ENCODE measurements at places on chromosomes 16 and 17.

- DNase-seq, result no peak
These were observed 37.4 kb downstream of the SOCS1 start for GRCh38 chr16:11218604-11218962.

DNA sequence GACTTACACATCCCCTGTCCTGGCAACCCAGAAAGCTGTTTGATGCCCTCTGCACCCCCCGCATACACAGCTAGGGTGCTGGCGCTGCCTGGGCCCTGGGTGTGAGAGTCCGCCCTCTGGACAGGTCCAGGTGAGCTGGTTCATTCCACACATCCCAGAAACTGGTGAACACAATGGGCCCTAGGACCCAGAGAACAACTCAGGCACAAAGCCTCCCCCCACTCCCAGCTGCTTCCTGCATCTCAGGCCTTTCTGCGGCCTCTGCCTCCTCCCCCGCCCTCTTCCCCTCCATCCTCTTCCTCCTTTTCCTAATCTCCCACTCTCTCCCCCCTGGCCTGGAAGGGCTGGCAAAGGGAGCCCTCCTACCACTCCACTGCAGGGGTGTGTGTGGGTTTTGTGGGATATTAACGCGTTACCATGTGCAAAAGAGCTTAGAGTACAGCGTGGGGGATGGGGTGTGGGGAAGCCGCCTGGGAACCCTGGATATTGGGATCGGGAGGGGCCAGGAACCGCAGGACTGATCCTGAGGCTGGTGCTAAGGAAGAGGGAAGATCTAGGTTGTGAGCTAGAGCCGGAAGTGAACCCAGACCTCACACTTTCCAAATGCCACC is 1.6 kb upstream of the PPP1R9B start:
- peak; percentile 17 for DNase-seq

DNA sequence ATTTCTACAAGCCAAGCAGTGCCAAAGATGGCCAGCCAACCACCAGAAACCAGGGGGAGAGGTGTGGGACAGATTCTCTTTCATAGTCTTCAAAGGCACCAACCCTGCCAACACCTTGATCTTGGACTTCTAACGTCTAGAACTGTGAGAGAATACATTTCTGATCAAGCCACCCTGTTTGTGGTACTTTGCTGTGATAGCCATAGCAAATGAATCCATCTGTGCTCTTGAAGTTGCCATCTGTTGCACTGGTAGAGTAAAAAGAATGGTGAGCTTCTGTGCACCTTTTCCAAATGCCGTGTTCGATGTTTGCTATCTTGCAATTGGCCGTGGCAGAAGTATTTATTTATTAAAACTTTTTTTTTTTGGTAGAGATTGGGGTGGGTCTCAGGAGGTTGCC is 16.7 kb upstream of the ADGRG1 start:
- no peak for DNase-seq

- DNase-seq, result no peak
These were observed 106.1 kb downstream of the WWOX start for GRCh38 chr16:78205506-78205905.

DNA sequence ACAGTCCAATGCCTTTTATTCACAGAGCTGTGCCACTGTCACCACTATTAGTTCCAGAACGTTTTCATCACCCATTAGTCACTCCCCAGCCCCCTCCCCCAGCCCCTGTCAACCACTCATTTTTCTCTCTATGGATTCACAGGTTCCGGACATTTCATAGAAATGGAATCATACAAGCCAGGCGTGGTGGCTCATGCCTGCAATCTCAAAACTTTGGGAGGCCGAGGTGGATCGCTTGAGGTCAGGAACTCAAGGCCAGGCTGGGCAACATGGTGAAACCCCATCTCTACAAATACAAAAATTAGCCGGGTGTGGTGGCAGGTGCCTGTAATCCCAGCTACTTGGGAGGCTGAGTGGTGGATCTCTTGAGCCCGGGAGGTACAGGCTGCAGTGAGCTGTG is 759 bp upstream of the PAM16 start:
- no peak for DNase-seq

DNA sequence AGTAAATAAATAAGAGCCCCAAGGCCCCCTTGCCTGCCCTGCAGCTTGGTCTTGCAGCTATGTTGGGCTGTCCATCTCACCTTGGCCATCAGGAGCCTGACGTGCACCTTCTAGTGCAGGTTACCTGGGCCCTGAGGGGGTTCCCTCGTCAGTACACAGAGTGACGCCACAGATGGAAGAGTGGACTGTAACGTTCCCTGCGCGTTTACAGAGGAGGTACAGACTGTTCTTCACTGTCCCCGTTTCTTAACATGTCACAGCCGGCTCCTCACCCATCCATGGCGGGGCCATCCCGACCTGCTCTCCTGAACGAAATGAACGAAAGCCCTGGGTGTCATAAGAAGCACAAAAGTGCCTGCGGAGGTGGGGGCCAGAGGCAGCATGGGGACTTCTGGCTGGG is 15.9 kb upstream of the FASN start:
- DNase-seq, result no peak

GRCh38 chr16:19696328-19696727 is 21.7 kb downstream of the KNOP1 start:
- DNase-seq, result peak; percentile 9

DNA sequence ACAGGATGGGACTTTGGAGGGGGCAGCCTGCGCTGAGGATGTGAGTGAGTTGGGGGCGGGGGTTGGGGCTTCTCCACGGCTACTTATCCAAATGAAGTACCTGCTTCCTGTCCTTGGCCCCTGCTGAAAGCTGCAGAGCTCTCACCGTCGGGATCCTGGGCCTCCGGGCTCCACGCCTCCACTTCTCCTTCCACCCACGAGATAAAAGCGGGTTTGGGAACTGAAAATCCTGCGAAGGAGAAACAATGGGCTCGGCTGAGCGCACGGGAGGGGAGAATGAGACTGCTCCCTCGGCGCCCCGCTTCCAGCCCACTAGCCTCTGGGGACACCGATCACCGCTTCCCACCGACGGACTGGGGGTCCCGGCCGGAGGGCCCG is 486 bp downstream of the ZNF785 start:
- DNase-seq, result no peak

DNA sequence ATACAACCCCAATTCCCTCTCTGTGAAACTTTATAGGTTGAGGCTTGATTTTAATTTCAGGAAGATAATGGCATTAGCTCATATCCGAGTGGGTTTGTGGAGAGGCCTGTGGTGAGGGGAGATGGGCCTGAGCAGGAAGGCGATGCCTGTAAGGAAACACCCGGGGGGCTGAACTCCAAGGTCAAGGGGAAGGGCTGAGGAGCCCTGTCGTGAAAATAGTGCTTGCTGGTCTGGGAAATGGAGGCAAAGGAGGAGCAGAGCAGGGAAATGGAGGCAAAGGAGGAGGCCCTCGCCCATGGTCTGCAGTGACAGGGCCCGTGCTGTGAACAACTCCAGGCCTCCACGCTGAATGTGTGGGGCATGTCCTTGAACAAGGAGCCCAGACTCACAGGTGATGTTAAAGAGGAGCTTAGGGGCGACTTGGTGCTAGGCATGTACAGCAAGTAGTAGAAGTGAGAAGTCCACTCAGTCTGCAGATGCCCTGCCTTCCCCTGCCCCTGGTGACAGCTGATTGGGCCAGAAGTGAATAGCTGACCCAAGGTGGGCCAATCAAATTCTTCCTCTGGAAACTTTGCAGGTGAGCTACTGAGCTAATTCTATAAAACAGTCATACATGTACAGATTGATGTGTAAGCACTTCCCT is 38.1 kb downstream of the MRPS23 start:
- no peak for DNase-seq

- no peak for DNase-seq
These were observed 154.6 kb downstream of the CMIP start for GRCh38 chr16:81599034-81599744.

DNA sequence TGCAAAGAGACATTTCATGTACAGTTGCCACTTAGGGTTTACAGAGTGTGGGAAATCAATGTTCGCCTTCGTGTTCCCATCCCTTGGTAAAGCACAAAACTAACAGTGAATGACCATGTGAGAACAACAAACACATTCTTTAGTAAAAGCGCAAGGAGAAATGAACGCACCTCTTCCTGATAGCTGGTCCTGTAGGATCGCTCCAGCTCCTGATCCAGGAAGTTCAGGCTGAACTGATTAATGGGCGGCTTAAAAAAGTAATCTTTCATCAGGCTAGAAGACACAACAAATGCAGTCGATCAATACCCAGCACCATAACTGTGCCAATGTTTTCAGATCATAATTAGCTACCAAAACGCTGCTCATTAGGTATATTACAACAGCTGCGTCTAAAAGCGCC is 108.3 kb upstream of the CREBBP start:
- no peak for DNase-seq

- DNase-seq, result no peak
These were observed 47.6 kb downstream of the SEC14L1 start for GRCh38 chr17:77188084-77189066.

GRCh38 chr16:82059161-82059982 is 24.3 kb downstream of the HSD17B2 start:
- no peak for DNase-seq

DNA sequence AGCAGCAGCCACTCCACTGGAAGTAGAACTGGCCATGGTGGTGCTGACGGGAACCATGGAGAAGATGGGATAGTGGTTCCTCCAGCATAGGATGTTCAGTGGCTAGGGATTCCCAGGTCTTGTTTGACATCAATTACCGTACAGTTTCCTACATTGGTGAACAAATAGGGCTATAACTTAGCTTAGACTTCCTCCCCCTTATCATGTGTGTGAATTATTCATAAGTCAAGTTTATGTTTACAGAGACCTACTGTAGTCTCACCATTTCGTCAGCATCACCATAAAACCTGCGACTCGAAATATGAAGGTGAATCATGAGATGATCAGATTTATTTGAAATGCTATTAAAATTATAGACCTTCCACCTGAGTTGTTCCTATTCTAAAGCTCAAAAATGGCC is 1.2 kb downstream of the KRTAP2-3 start:
- DNase-seq, result no peak

DNA sequence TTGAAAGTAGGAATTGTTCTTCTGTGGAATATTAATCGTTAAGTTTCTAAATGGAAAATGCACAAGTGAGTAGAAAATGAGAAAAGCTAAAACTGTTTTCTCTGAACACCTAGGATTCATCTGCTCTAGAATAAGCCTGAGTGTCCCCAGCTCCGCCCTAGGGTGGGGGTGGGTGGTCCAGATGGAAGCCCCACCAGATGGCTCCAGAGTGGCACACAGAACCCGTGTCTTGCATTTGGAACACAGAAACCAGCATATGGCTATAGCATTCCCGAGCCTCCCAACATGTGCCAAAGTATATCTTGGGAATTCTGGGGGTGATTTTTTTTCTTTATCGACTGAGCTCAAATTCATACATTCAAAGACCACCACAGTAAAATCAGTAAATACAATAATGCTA is 517.7 kb upstream of the PSMD7 start:
- no peak for DNase-seq

DNA sequence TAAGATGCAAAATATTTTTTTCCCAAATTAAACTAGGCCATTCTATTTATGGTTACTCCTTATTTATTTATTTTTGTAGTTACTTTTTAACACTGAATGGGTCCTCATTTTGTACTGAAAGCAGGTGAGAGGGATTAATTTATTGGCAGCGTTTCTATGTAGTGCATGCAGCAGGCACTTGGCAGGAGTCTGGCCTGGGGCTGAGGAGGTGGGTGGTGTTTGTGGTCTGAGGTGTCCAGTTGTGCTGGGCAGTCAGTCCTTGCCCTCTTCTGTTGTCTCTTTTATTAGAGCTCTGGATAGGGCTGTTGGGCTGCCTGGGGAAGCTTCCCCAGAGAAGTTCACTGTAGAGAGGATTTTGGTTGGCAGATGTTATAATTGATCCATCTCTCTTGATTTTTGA is 12.7 kb downstream of the SEC14L1 start:
- DNase-seq, result no peak

DNA sequence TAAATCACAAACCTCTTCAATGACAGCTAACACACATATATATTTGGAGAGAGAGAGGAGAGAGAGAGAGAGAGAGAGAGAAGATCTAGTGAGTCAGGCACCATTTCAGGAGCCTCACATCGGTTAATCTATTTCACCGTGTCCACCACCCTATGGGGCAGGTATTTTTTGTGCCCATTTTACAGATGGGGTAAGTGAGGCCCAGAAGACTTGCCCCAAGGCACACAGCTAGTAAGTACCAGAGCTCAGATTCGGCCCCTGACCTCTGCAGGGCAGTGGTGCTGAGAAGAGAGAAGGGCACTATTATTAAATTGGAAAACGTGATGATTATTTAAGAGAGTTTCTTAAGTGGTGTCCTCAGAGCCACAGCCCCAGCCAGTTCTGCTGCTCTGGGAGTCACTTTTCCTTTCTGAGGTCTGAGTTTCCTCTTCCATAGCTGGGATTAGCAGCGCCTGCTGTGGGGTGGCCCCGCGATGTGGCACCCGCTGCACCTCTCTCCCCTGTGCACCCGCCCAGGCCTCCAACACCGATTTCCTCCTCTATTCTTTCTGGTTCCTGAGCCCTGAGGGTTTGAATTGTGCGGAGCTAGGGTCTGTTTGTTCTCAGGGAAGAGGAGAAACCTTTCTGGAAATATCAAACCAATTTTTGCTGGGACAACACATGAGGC is 303.9 kb downstream of the IRF8 start:
- DNase-seq, result no peak

- no peak for DNase-seq
These were observed 7.1 kb upstream of the TM4SF5 start for GRCh38 chr17:4764595-4764994.

GRCh38 chr16:72740347-72740746 is 307.6 kb downstream of the ZFHX3 start:
- no peak for DNase-seq

DNA sequence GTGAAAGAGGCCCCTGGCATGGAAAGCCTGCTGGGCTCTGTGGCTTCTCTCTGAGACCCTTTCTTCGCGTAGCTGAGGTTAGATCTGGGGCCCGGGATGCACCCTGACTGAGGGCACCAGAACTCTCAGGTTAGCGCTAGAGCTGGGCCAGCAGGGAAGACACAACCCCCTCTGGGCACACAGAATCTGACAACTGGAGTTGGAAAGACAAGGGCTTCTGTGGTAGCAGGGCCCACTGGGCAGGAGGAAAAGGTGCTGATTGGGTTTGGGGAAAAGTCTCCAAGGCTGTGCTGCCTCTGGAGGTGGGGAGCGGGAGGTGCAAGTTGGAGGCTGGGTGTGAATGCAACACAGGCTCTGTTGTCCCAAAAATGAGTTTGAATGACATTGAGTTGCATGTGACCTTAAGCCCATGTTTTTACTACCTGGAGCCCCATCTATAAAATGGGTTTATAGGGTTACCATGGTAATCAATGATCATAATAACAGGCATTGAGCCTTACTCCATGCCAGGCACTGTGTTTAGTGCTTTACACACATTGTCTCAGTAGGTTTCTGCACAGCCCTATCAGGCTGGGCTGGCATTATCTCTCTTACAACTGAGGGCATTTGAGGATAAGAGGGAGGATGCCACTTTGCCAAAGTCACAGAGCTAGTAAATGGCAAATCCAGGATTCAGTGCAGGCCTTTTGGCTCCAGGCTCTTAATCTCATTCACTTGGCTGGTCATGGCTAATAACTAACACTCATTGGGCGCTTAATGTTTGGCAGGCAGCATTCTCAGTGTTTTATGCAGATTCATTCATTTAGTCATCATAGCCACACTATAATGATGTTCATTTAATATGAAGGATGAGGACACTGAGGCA is 9.5 kb upstream of the IGFBP4 start:
- DNase-seq, result no peak

Data from stimulated activated naive CD4-positive, alpha-beta T cell treated with Interleukin-2 at 50 U/mL for 16 hours (primary cell).